NCI-H748 treated with DMSO at 0.1 percent for 48 hours (cell line): ENCODE measurements at places on chromosomes 2 and 18.

DNA sequence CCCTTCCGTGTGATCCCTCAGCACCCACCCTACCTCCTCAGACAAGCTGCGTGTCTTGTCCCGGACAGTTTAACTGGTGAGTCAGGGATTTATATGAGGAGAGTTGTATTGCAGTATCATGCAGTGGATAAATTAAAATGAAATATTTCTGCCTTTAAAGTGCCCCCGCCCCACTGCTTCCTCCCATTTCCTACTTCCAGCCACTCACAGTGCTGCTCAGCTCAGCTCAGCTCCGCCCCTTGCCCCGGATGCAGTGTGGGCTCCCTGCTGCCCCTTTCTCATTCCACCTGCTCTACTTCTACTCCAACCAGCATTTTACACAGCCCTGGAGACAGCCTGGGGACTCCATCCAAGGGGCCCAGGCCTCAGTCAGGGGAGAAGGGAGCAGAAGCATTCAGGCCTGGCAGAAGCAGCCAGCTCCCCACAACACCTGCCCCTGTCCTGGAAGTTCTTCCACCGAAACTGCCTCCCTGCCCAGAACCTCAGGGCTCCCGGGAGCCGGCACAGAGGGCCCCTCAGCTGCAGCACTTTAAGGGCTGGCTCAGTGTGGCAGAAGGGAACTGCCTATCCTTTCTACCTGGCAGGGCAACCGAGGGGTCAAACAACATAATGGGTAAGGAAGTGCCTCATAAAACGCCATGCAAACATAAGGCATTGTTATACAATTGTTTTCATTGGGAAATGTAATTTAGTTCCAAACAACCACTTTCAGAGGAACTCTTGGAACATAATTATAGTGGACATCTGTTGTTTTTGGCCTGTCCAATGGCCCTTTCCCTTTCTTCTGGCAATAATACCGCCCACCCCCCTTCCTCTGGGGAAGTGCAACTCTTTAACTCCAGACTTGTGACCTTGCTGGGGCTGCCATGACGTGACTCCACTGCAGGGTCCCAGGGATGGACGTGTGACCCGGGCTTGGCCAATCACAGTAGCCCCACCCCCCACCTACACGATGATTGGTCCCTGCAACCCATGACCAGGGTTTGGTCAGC, 102.3 kb downstream of the LIPG start:
- peak; percentile 88 for DNase-seq

GRCh38 chr18:49758263-49758610, 55.1 kb downstream of the ACAA2 start:
- no peak for DNase-seq

DNA sequence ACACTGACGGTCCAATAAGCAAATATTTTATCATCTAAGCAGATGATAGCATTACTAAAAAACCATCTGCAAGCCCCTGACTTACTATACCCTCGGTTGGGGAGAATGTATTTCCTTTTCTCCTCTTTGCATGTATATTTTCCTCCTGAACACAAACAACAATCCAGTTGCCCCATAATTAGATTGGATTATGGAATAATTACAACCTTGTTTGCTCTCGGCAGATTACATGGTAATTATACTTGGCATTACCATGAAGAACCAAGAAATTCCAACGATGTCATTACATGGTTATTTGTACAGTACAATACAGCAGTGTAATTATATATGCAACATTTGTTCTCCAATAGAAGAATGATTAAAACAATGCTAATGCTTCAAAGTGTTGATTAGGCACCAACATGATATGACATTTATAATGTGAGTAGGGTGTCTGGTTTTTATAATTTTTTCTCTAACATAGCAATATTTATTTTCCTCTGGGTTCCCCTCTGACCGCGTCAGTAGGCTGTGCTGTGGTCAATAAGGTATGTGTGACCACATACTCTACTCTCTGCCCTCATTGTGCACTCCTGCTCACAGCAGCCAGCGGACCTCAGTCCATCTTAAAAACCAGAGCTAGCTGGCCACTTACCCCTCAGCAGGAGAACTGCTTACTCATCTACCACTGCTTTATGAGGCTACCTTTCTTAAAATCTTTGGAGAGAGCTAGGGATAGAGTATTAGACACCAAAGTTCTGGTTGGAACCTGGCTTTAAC, 176.1 kb downstream of the INSIG2 start:
- DNase-seq = no peak

- DNase-seq = no peak
Observed at GRCh38 chr2:66582987-66583880, 148.3 kb downstream of the MEIS1 start.

DNA sequence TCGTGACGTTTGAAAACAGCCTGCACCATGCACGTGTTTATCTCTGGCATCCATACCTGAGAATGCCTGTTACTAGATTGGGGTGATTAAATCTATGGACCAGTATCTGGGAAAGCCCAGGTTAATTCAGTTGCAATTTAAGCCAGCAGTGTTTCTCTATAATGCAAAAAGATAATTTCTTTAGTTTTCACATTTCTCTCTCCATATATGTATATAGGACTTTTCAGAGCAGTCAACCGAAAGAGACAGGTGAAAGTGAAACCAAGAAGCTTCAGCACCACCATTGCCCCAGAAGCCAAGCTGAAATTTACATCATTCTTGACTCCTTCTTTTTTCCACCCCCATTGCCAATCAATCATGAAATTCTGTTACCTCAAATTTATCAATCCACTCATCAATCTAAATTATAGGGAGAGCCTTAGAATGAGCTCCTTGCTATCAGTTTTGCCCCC, 2.7 kb upstream of the LRP2 start:
- DNase-seq = no peak

DNA sequence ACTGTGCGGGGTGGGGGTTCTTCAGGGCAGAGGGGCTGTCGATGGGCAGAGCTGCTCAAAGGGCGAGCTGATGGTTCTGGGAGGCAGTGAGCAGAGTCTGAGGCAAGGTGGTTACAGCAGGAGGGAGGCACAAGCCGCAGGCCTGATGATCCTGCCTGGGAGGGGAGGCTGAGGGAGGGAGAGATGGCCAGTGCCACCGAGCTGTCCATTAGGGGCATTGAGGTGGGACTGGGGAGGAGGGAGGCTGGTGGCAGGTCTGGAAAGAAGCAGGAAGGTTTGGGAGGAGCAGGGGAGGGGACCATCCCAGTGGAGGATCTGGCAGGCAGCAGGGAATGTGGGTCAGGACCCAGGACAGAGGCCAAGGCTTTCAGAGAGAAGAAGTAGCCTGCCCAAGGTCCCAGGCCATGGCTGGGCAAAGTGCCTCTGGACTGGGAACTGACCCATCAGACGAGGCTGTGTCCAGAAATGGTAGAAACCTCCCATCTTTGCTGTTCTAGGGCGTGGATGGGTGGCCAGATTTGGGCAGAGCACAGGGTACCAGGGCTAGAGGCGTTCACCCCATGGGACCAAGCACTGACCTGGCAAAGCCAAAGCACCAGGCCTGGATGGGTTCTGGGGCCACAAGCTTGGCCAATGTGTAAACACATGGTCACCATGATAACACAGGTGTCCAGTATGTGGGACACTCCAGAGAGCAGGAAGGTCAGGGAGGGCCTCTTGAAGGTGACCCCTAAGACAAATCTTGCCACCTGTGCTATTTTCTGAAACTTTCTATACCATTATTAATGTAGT, 55.5 kb downstream of the INHBB start:
- no peak for DNase-seq

- DNase-seq = no peak
Observed at GRCh38 chr2:178380763-178381162, 70.2 kb downstream of the PRKRA start.

DNA sequence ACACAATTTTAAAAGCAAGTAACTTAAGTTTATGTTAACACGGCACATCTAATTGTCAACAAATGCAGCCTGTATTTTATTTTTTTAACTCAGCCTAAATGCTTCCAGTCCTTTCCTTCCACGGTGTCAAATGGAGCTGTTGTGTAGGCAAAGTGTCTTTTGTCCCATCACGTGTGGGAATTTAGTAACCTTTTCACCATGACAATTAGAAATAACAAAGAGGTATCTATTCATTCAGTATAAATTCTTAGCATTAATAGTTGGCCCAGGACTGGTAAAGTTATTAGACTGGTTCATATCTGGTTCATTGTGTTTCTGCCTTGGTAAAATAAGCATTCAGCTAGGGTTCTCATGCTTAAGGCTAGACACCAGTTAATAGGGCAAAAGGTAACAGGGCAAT, 47.9 kb downstream of the FRZB start:
- no peak for DNase-seq

DNA sequence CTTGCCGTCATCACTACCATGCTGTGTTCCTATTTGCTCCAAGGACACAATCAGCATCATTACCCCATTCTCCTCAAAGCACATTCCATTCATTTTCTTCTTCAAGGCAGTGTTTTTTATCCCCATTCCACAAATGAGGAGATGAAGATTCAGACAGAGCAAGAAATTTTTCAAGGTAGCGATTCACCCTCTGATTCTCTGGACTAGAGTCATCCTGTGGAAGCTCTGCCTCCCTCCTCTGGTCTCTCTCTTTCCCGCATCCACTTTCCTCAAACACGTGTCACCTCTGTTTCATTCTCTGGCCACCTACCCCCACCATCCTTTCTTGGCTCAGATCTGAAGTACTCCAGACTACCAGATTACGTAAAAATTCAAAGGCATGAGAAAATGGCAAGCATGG, 297.9 kb downstream of the SOX11 start:
- DNase-seq = no peak

GRCh38 chr2:96150007-96150640, 4.9 kb upstream of the DUSP2 start:
- no peak for DNase-seq
